ENCODE measurements at places on chromosomes 1 and 21. TPM values are rescaled to one million over a fixed set of nuclear protein-coding genes. Genes with fewer than 3 reads are reported as not detected.

Gene TMEM59
- 128 TPM for total RNA-seq

Gene CD1E
- not detected for total RNA-seq

Gene PHGDH
- total RNA-seq = 7.5 TPM

Gene EEIG2
- 11.6 TPM for total RNA-seq

Gene LCE2B
- total RNA-seq = not detected

Gene RNU1-2
- 5,937 TPM for total RNA-seq

Gene IGSF9
- not detected for total RNA-seq

Gene CYP4Z1
- not detected for total RNA-seq

Gene TNN
- not detected for total RNA-seq

Gene CRYAA
- total RNA-seq = not detected
